ENCODE measurements at places on chromosomes 3 and 15.

- DNase-seq: no peak
These were observed 12.3 kb downstream of the THBS1 start for GRCh38 chr15:39593071-39593655.

DNA sequence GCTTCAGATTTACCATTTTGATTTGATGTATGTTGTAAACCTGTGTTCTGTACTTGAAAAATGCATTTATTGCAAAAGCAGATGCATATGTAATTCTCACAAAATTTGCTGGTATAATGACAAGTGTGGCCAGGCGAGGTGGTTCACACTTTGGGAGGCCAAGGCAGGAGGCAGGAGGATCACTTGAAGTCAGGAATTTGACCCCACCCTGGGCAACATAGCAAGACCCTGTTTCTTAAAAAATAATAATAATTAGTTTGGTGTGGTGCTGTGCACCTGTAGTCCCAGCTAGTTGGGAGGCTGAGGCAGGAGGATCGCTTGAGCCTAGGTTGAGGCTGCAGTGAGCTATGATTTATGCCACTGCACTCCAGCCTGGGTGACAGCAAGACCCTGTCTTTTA lies 4.7 kb upstream of the HYKK start:
- DNase-seq: no peak

DNA sequence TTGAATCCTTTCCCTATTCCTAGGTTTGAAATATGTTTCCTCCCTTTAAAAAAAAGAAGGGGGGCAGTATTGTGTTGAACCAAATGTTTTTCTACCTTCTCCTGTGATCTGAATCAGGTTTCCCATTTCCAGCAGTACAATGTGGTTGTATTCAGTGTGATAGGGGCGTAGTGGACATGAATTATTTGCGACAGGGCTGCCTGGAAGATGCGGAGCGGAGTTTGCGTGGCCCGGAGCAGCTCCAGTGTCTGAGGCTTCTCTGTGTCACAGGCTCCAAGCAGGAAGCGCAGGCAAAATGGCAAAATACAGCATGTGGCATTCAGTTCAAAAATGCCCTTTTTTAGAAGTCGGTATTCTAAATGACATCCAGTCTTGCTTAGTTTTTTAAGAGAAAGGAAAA lies 154.4 kb downstream of the PGPEP1L start:
- DNase-seq: peak; percentile 90

- no peak for DNase-seq
These were observed 172.6 kb upstream of the FAM3D start for GRCh38 chr3:58839187-58839586.

DNA sequence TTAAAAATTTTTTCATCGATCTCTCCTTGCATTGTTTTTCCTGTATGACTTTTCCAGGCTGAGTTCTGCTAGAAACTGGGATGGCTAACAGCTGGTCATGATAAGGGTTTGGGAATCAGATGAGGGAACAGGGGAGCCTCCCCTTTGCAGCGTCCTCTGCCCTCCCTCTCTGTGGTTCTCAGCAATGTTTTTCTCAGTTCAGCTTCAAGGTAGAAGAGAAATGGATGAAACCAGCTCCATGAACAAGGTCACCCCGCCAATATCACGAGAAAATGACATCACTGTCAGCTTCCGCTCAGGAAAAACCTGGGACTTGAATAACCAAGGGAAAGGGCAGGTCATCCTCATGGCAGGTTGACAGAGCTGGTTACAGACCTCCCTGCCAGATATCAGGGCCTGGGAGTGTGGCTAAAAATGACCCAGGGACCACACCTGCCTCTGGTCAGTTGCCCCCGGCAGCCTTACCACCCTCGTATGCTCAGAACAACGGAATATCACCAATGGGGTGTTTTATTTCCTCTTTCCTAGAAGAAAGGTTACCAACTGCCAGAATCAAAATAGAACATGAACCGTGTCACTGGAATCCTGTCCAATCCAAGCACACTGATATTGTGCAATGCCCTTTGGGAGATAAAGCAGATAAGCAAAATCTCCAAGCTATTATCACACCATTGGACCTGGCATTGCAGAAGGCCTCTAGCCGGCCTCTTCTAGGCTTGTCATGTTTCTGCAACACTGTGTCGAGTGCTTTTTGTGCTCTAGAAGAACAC lies 26.1 kb downstream of the LSM3 start:
- DNase-seq: no peak

- no peak for DNase-seq
These were observed 99.2 kb downstream of the CACNA1D start for GRCh38 chr3:53593611-53594010.

GRCh38 chr3:174697310-174697709 lies 161.8 kb upstream of the NAALADL2 start:
- DNase-seq: no peak

- DNase-seq: no peak
These were observed 38.4 kb downstream of the ITPR1 start for GRCh38 chr3:4531478-4532025.

GRCh38 chr3:45775571-45776300 lies 20.6 kb downstream of the SLC6A20 start:
- peak; percentile 43 for DNase-seq

GRCh38 chr3:24017305-24017704 lies 72.2 kb downstream of the NR1D2 start:
- DNase-seq: no peak

DNA sequence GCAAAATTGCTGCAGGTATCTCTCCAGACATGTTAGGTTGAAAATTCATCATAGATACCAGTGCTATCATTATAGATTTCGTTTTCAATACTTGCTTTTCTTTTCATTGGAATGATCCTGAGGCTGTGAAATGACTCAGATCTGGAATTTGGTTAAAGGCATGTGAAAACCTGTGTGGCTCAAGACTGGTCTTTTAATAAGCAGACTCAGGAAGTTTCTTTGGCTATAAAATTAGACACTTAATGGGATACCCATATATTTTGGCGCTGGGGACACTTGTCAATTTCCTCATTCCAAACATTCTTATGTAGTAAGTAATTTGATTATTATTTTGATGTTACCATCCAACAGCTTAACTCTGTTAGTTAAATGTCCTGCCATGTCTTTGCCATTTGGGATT lies 1041.1 kb upstream of the GBE1 start:
- DNase-seq: no peak

DNA sequence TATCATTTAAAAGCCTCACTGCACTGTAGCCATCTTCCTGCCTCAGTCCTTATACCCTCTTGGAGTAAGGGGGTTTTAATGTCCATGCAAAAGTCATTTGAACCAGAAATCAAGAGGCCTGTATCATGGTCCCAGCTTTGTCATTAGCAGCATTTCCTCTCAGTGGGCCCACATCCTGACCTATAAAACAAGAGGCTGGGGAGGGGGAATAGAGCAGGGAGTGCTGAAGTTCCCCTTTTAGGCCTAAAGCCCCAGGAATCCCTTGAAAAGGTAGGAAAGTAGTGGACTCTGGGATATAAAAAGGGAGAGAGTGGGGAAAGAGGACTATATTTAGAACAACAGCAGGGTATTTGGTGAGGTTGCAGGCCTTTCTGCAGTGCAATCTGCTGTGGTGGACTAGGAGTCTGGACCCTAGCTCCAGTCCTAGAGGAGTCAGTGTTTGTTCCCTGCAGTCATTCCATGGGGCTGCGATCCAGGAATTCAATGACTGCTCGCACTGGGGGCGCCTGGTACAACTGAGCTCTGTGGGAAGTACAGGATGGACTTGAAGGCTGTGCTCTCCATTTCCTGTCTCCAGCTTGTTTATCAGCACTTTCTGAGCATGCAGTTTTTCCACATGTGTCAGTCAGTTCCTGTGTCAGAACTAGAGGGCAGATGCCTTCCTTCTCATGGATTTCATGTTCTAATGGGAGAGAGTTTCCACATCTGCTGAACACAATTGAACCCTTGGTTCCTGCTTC lies 46.8 kb downstream of the PDHB start:
- DNase-seq: peak; percentile 89

- DNase-seq: peak; percentile 92
These were observed at the start of gene SEMA3G for GRCh38 chr3:52444860-52445793. TSS of gene SEMA3G (minus strand) at chr3:52445103. CDS start at chr3:52445027, 76 bp downstream.

- no peak for DNase-seq
These were observed 64.3 kb downstream of the CMTM8 start for GRCh38 chr3:32302601-32303398.

- no peak for DNase-seq
These were observed 22.2 kb upstream of the BCL6 start for GRCh38 chr3:187767266-187768012.

DNA sequence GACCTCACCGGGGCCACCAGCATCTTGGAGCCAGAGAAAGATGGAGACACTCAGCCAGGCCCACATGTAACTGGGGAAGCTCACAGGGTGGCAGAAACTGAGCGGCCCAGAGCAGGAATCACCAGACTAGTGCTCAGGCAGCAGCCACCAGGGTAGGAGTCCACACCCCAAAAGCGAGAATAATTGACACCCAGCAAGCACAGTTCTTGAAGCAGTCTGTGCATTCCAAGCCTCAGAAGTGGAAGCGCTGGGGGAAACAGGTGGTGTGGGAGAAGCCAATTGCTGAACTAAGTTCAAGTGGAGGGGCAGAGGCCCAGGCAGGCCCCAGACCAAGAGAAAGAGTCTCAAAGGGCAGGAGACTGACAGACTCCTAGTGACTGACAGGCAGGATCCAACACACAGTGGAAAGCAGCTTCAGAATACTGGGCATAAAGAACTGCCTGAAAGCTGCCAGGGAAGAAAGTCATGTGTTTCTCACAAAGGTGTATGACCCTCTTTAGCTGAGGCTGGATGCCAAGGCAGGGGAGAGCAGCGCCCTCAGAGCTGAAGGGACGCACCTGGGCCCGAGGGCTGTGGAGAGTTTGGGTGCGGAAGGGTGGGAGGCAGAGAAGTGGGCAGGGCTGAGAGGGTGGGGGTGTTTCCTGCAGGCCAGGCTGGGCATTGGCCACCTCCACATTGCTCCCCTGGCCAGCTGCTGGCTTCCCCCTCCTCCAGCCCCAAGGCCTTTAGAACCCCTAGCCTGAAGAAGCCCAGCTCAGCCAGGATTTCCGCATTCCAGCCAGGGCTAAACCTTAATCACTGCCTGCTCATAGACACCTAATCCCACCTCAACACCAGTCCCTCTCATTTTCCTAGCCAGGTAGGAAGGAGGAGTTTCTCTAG lies 7.7 kb downstream of the NT5DC2 start:
- DNase-seq: peak; percentile 61

DNA sequence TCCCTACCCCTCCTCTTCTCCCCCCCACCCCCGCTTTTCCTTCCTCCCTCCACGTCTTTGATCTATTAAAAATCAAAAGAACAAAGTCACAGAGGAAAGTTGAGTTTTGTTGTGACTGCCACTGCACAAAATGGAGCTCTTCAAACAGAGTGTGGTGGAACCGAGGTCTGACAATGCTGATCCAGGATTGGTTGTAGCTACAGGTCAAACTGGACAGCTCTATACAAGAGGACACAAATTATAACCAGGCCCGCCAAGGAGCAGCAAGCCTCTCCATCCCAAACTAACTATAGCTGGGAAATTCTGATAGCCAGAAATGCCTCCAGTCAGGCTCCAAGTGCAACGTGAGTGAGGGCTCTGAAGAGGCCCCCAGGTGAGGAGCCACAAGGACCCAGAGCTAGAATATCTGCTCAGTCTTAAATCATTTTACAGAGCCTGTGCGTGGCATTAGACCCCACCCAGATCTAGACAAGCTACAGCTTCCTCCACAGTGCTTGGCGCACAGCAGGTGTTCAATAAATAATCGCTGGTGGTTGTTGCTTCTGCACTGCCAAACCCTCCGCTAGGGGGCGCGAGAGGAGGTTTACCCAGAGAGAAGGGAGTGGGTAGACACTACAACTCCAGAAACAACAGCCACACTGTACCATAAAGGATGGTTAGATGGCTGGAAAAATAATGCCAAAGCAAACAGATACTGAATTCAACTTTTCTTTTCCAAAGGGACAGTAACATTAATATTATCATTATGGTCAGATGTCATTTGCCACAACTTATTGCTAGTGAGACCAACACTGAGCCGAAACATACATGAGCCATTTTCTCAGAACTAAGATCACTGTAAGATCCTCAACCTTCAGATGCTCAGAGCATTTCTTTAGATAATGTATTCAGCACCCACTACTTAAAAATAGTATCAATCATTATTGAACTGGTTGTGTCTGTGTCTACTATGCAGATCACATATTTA lies 44.6 kb downstream of the ZIC4 start:
- DNase-seq: peak; percentile 83

- DNase-seq: no peak
These were observed 16.1 kb downstream of the MAP6D1 start for GRCh38 chr3:183809270-183809669.

GRCh38 chr3:149452036-149452435 lies 22.5 kb upstream of the TM4SF4 start:
- DNase-seq: no peak

GRCh38 chr3:152835601-152836102 lies 721 bp downstream of the P2RY1 start:
- DNase-seq: peak; percentile 72

DNA sequence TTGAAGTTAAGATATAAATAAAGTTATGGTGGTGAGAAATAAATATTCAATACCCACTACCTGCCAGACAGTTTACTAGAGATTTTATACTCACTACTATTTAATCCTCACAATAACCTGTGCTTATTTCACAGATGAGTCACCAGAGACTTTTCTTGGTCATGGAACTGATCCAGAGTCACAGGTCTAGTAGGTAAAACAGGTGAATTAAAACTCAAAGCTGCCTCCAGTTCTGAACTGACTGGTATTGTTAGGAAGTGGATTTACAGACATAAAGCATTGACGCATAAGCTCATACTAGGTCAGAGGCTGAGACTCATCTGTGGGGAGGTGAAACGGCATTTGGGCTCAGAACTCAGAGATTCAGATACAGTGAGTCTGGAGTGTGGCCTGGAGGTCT lies 1009.9 kb downstream of the AGBL1 start:
- no peak for DNase-seq

DNA sequence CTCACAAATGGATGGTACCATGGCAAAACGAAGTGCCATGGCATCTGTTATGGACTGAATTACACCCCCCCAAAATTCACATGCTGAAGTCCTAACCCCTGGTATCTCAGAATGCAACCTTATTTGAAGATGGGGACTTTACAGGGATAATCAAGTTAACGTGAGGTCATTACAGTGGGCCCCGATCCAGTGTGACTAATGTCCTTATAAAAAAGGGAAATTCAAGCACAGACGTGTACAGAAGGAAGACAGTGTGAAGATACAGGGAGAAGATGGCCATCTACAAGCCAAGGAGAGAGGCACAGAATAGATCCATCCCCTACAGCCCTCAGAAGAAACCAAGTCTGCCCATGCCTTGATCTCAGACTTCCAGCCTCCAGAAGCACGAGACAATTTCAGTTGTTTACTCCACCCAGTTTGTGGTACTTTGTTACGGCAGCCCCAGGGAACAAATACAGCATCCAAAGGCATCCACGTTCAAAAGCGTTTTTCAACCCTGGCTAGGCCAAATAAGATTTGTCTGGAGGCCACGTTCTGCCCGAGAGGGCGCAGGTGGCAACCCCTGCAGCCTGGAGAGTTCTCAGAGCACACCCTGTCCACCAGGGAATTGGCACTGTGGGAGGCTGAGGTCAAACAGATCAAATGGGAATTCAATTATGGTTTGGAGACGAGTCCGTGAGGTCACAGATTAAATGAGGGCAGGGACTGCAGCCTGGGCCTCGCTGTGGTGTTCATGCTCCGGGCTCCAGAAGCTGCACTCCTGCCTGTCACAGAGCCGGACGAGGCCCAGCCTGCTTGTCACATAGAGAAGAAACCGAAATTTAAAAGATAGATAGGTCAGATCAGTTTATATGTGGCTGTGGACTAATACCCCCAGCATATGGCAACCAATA lies 494.8 kb downstream of the SHQ1 start:
- peak; percentile 35 for DNase-seq

Measured in islet precursor cell (in vitro differentiated cells).